ENCODE measurements at places on chromosomes 2 and 18. TPM values are rescaled to one million over a fixed set of nuclear protein-coding genes. Genes with fewer than 3 reads are reported as not detected.

Gene IL1B
- not detected for total RNA-seq

Gene CDH2
- total RNA-seq: 0.15 TPM

Gene AGAP1
- total RNA-seq: 43.8 TPM

Gene ADRA2B
- total RNA-seq: 0.47 TPM

Gene MRPL53
- total RNA-seq: 65.4 TPM

- peaks cover 4% of the 10 kb centered on the region for H3K4me1 ChIP-seq
- no peak overlapping the region for H3K4me3 ChIP-seq
- no peaks in the 10 kb centered on the region for H3K27me3 ChIP-seq
- H3K27ac ChIP-seq: no peak overlapping the region
Observed at GRCh38 chr2:127125821-127126220, 18.9 kb upstream of the BIN1 start.

- DNase-seq: no peak
- H3K4me3 ChIP-seq: no peak overlapping the region
- H3K27me3 ChIP-seq: no peaks in the 10 kb centered on the region
Observed at GRCh38 chr2:235138339-235138738, 186.5 kb downstream of the SH3BP4 start.

DNA sequence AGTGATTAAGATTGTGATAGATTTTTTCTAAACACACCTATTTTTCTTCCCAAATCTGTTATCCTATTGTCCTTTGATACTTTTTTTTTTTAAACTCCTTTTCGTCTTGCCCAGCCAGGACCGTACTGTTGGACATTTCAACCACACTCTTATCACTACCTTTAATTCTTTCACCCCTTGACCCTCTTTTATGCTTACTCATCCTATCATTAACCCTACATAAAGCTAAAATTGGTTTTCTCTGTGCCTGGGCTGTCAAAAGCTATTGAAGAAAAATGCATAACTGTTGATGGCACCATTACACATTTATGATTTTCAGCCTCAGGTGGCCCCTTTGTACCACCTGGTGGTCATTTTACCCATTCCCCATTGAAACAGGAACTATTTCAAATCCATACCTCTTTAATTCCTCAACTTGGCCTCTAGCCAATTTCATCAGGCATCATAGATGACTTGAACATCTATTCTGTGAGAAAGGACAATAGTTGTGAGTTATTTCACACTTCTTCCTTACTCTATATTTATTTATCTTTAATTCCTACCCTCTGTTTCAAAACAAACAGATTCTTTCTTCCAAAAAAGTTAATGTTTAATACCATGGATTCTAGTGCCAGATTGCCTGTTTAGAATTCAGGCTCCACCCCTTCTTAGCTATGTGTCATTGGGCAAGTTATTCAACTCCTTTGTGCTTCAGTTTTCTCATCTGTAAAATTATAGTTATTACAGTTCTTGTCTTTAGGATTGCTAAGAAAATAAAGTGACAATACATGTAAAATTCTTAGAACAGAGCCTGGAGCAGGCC, 258.6 kb downstream of the CAMKMT start:
- no peaks in the 10 kb centered on the region for H3K36me3 ChIP-seq
- no peak overlapping the region for H3K4me3 ChIP-seq
- H3K27ac ChIP-seq: no peak overlapping the region

GRCh38 chr2:157258520-157259326, 1.2 kb downstream of the GALNT5 start:
- H3K36me3 ChIP-seq: no peaks in the 10 kb centered on the region
- no peak for DNase-seq
- no peak overlapping the region for H3K27ac ChIP-seq
- H3K4me1 ChIP-seq: peaks cover 30% of the 10 kb centered on the region
- H3K4me3 ChIP-seq: peak overlapping the region; percentile 57
- no peaks in the 10 kb centered on the region for H3K27me3 ChIP-seq

DNA sequence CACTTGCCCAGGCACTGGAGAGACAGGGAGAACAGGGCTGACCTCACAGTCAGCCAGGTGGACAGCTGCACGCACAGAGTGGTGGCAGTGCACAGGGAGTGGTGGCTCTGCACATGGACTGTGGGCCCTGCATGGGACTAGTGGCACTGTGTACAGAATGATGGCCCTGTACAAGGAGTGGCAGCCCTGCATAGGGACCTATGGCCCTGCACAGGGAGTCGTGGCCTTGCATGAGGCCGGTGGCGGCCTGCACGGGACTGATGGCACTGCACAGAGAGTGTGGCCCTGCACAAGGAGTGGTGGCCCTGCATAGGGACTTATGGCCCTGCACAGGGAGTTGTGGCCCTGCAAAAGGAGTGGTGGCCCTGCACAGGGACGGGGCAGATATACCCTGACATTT, 19.1 kb upstream of the STEAP3 start:
- H3K4me1 ChIP-seq: peaks cover 12% of the 10 kb centered on the region
- peaks cover 20% of the 10 kb centered on the region for H3K27me3 ChIP-seq
- no peaks in the 10 kb centered on the region for H3K36me3 ChIP-seq
- H3K4me3 ChIP-seq: no peak overlapping the region
- no peak for DNase-seq

DNA sequence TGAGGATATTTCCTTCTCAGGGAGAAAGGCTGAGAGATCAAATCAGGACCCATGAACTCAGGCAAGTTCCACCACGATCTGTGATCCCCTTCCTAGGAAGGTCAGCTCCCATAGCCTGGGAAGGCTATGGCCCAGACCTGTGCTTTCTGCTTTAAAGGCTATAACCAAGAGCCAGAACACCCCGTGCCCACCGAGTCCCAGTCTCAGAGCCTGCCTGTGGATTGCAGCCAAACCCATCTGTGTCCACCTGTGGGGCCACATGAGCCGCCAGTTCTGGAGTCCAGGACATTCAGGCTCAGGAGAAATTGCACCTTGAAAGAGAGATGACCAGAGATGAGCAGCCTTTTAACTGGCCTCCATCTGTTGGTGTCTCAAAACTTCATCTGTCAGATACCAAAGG, 46.9 kb downstream of the MAL start:
- no peak overlapping the region for H3K27ac ChIP-seq
- no peaks in the 10 kb centered on the region for H3K36me3 ChIP-seq
- peaks cover 5% of the 10 kb centered on the region for H3K4me1 ChIP-seq

DNA sequence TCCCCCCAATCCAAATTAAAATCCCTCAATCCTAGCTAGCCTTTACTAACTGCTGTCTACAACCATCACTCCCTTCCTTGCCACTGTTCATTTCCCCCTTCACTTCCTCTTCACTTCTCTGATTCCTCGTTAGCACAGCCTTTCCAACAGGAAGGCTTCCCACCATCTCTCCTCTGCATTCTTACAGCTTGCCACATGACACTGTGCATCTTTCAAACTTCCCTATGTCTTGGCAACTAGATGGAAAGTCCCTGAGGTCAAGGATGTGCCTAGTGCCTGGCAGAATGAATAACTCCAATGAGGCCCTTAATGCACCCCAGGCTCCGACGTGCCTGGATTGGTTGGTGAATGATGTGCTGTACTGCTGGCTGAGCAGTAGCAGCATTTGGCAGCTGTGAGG, 15.2 kb downstream of the SAP130 start:
- no peaks in the 10 kb centered on the region for H3K27me3 ChIP-seq
- no peak overlapping the region for H3K4me3 ChIP-seq
- H3K36me3 ChIP-seq: peaks cover 64% of the 10 kb centered on the region
- no peaks in the 10 kb centered on the region for H3K4me1 ChIP-seq
- no peak overlapping the region for H3K27ac ChIP-seq
